GM13976 (cell line): ENCODE measurements at places on chromosomes 7 and 10.
A peak's percentile ranks its signal among the peaks of the same experiment; 100 is the strongest.

DNA sequence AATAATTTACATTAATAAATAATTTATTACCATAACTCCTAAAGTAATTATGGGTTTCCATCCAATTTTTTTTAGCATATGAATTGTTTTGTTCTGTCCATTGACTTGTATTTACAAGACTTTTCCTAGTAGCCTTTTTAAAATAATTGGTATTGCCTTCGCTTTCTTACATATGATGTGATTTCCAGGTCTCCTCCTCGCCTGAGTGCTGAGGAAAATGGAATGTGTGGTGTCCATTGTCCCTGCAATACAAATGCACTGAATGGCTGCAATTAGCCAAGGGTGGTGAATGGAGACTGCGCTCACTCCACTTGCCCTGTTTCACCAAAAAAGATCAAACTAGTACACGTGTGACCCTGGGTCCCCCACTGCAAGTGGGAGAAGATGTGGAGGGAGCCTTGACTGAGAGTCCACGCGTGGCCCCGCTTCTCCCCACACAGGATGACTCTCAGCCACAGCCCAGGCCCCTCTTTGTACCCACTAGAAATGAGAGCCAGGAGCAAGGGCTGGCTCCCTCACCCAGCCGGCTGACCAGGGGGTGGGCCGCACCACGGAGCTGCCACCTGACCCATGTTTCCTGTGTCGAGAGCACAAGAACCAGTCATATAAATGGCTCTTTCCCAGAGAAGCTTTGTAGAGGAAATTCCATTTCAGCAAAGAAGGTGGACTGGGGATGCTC is 52.6 kb downstream of the FAM53B start:
- DNase-seq, result no peak

DNA sequence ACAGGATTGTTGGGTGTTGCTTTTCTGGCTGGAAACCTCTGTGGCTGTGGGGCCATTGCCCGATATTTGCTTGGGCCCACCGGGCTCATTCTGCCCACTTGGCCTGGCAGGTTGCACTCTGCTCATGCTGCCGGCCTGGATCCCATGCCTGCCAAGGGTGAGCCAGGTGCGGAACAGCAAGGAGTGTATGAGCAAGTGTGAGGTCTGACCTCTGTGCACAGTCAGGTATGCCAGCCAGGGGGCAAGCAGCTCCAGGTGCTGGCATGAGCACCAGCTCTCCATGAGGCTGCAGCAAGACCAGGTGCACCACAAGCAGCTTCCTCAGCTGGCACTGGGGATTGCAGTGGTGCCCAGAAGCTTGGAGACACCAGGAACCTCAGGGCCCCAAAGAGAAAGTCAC is 65.4 kb upstream of the KIF5B start:
- no peak for DNase-seq

DNA sequence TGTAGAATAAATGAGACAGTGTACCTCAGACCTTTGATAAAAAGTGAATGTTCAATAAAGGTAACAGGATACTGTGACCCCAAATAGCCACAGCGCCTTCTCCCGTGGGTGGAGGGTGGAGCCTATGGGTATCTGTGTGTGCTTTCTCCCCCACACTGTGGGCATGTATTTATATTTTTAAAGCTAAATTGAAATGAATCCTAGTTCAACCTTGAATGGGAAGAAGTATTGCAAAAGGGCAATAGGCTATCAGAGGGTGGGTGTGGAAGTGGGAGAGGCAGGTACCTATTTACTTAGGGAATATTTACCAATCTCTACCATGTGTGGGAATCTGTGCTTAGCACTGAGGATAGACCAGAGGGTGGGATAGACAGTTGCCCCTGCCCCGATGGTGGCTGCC is 68.9 kb downstream of the PFKFB3 start:
- DNase-seq, result no peak

GRCh38 chr7:128845987-128846386 is 15.8 kb downstream of the FLNC start:
- no peak for DNase-seq

- DNase-seq, result no peak
Observed at GRCh38 chr7:51059504-51060142, 257.0 kb downstream of the COBL start.

GRCh38 chr10:22427101-22427500 is 81.8 kb downstream of the SPAG6 start:
- no peak for DNase-seq

GRCh38 chr7:112160771-112161150 is 45.4 kb downstream of the DOCK4 start:
- no peak for DNase-seq

- no peak for DNase-seq
Observed at GRCh38 chr10:30493609-30494530, 59.9 kb downstream of the MAP3K8 start.

GRCh38 chr10:3486346-3487065 is 298.5 kb downstream of the KLF6 start:
- no peak for DNase-seq

DNA sequence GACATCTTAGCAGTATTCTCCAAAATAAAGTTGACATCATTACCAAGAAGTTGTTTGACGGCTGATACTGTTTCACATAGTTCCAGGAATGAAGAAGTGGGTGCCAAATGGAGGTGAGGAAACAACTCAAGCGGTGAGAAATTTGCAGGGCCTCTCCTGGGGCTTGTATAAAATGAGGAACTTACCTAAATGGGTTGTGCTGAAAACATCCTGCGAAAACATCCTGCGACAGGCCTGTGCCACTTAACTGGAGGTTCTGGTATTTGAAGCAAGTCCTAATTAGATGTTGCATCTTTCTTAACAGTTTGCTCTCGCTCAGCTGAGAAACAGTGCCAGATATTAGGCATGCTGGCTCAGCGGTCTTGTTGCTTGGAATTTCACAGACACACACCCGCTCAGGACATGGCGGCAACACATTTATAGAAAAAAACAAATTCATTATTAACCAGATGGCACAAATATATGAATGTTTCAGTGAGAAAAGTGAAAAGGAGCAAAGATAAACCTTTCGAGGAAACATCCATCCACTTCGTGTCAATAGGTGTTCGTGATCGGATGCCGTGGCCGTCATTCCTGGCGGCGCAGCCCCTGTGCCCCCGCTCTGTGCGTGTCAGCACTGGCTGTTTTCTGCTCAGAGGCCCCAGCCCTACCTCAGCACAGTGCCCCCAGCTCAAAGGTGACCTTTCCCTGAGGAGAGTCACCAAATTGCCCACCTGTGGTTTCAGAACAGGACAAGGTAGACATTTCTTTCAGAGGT is 48.1 kb downstream of the CDC123 start:
- peak; percentile 48 for DNase-seq

DNA sequence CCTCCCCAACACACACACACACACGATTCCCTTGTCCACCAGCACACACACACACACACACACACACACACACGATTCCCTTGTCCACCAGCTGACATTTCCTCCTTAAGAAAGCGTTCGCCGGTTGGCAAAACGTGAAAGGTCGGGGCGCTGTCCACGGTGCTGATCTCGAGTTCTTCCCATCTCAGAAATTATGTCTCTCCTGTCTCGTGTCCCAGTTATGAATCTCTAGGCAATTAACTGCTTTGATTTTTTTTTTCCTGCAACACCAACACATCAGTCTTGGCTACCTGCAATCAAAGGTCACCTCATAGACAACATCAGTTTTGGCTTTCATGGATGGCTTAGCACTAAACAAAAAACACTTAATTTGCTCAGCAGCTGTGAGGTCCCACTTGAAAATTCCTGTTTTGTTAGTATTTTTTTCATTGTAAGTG is 1.9 kb downstream of the INA start:
- DNase-seq, result peak; percentile 65

GRCh38 chr7:64881461-64882287 is 21.4 kb upstream of the ZNF273 start:
- DNase-seq, result peak; percentile 24

GRCh38 chr7:113440173-113440572 is 321.8 kb upstream of the SMIM30 start:
- no peak for DNase-seq

GRCh38 chr10:74292871-74293427 is 141.9 kb downstream of the ADK start:
- DNase-seq, result no peak

DNA sequence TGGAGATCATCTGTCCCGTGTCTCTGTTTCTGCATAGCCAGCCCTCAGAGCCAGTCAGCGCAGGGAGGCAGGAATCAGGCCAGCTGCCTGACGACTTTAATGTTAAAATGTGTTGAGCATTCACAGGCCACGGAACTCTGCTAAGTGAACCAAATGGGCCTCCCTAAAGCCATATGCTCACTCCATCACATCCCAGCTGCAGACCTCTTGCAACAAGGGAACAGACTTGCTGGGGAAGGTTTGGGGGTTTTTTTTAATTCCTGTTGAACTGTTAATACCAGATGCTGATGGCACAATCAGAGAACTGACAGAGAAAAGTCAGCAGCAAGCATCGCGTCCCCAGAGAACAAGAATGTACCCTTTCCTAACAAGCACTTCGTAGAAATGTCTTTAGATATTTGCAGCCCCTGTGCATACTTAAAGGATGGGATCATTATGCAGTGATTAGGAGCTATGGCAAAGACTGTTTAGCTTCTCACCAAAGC is 900.4 kb upstream of the AUTS2 start:
- no peak for DNase-seq

DNA sequence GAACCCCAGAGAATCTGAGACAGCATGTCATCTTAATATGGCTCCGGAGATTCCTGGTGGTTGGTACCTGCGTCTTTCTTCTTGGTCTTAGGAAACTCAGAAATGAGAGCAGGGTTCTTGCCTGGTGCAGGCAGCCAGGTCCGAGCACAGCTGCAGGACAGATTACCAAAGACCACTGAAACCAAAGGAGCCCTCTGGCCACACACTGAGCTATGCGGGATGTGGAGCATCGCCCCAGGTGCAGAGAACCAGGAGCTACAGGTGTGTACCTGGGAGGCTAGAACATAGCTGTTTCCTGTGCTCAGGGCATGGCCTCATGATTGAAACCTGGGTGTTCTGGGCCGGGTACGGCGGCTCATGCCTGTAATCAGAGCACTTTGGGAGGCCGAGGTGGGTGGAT is 635.4 kb downstream of the CALN1 start:
- DNase-seq, result no peak

DNA sequence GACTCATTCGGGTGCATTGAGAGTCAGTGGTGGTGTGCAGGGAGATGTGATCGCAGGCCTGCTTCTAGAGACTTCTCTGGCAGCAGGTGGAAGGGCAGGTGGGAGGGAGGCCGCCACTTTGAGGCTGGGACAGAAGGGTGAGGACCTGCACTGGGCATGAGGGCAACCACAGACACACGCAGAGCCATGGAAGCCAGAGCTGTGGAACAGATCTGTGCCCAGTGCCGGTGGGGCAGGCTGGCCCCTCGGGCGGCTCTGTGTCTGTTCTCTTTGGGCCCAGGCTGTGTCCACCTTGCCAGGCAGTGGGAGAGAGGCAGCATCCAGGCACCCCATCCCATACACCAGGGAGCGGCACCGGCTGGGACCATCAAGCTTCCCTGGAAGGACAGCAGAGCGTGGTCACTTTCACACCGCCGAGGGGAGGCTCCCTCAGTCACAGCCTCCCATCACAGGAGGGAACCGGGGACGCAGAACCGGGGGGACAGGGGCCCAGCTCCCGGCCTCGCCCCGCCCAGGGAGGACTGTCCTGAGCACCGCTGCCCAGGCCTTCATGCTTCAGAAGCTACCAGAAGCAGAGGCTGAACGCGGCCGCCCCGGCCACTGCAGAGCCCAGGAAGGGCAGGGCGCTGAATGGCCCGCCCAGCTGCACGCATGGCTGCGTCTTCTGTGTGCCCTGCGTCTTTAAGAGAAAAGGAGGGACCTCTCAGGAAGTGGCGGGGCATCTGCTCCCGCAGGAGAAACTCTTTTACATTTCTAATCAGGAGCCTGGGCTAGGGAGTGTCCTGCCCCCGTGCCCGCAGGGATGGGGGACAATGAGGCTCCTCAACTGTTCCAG is 32.1 kb downstream of the EN2 start:
- no peak for DNase-seq

GRCh38 chr10:120948889-120949608 is 97.9 kb downstream of the WDR11 start:
- DNase-seq, result peak; percentile 91

GRCh38 chr10:87636313-87636915 is 23.3 kb upstream of the PAPSS2 start:
- DNase-seq, result no peak

DNA sequence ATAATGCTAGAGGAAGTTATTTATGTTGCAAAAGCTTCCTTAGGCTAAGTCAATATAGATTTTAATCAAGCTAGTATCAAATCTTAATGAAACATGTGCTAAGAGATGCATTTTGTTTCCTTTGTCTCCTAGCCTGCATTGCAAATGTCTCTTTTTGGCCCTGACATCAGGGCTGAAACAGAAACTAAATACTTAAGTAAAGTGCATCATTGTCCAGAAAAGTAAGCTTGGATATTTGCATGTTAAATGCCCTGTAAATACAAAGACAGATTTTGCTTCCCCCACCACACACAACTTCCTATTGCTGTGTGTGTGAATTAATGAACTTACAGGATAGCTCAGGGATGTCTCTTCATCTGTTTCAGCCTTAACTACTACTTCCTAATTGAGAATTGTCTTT is 10.0 kb upstream of the STAMBPL1 start:
- DNase-seq, result no peak
